ENCODE measurements at places on chromosomes 2 and 18.

DNA sequence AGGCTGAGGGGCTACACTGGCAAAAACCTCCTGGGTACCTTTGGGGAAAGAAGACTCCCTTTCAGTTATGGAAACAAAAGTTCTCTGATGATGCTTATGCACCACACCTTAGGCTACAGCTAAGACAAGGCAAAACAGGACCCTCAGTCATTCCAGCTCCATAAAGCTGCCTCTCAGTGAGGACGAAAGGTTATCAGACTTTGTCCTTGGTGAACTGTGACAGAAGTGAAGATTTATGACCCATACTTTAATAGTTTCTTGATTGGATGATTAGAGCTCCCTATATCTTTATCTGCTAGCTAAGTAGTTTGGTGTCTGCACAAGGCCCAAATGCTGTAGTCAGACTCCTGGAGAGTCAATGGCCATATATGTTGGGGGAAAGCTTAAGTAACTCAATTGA, 40.6 kb upstream of the SPRED2 start:
- no peak for DNase-seq

DNA sequence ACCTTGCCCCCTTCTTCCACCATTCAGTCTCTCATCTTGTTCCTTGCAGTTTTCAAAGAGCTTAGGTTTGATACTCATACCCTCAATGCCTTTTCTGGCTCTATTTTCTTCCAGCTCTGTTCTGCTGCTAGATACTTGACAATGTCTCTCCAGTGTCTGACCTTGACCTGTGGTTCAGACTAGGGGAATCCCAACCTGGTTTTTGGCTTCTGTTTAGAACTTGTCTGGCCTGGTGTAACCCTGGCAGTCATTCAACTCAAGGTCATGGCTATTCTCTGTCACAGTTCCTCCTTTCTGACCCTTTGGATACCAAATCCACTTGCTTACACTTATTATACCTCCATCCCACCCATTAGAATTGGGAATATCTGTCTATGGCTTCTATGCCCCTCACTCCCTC, 31.8 kb upstream of the IMP4 start:
- DNase-seq: no peak

- peak; percentile 41 for DNase-seq
Measured at GRCh38 chr18:677951-678381, 20.5 kb downstream of the TYMS start.

DNA sequence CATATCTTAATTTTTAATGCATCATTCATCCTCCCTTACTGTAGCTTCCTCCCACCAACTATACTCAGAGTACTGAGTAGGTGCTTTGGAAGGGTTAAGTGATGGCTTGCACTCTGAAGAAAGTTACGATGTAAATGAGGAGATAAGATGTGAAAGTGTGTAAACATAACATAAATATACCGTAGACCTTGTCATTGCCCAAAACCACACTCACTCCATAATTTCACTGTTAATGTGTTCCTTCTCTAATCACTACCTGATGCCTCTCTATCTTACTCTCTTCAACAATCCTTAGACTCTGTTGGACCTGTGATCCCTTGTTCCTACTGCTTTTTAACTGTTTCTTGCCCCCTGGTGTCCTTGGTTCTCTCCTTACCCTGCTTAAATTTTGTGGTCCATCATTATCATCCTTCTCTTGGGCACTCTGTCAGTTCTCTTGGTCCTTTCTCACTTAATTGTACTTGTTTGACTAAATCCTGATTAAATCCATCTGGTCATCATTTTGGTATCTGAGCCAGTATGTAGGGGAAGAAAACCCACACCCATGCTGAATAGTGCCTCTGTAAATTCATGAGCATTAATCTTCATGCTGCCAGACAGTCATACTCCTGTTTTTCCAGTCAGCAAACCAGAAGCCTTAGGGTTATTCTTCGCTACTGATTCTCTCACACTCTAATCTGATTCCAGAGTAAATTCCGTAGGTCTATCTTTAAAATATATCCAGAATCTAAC, 45.0 kb downstream of the PMS1 start:
- peak; percentile 69 for DNase-seq

DNA sequence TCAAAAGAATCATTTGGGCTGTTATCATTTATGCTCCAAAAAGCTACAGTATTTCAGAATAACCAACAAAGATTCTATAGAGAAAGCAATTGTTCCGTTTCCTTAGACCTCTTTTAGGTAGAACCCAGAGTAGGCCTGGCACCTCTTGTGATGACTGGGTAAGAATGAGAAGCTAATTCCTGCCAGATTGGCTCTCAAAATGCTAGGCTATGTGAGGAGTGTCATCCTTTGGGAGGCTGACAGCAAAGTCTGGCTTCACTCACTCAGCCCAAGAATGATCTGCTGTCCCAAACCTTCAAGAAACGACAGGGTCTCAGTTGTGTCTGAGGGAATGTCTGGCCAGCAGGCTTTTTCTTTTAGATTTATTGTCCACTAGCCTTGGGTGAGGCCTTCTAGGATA, 4.5 kb downstream of the CERS6 start:
- no peak for DNase-seq

GRCh38 chr2:122753336-122753735, 997.9 kb downstream of the TSN start:
- DNase-seq: no peak

DNA sequence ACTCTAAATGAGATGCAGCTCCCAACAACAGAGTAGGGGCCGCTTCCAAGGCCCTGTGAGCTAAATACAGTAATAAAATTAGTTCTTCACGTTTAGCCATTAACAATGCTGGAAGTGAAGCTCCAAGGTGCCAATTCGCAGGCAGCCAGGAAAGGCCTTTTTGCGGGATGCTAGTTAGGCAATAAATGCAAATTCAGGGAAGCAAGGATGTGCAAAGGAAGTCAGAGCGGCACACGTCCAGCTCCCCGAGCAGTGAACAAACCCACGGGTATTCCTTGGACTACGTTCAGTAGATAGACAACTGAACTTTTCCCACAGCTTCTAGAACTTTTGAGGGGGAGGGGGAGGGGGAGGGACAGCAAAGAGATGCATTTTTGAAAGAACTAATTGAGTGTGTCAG, 6.9 kb downstream of the ZNF516 start:
- peak; percentile 85 for DNase-seq

DNA sequence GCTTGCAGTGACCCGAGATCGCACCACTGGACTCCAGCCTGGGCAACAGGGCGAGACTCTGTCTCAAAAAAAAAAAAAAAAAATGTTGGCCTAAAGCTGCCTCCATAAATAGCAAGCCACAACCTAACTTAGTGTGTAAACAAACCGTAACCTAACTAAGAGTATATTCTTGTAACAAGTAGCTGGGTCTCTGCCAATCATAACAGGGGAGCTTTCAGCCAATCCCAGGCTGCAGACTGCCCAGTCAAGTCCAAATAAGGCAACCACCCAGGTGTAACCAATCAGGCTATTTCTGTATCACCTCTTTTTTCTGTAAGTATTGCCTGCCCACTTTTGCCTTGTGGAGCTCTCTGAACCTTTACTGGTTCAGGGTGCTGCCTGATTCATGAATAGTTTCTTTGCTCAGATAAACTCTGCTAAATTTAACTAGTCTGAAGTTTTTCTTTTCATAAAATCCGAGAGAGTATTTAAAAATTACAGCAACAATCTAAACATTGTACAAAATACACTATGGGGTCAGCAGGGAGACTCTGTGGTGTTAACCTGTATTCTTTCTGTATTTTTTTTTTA, 4.5 kb downstream of the PSTPIP2 start:
- peak; percentile 37 for DNase-seq

DNA sequence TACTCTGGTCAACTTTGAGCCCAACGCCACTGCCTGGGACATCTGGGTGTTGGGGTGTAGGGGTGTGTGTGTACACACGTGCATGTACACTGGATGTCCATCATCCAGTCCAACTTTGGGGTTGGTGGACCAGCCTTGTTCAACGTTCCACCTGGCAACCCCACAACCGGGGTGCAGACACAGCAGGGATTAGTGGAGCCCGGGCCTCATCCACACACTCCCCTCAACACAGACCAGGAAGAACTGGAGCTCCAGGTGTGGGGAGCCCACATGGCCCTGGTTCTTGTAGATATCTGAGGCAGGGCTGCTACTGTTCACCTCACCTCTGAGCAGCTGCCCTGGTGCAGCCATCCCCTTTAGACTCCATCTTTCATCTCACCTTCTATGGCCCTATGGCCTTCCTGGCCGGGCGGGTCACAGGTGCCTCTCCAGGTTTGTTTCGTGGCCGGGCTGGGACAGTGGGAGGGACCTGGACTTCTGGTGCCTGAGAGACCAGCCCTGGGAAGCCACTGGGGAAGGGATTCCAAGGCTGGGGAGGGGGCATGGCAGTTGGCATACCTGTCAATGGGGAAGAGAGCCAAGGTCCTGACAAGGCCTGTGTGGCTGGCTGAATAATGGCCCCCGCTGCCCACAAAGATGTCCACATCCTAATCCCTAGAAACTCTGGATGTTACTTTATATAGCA, 7.5 kb downstream of the NEU2 start:
- no peak for DNase-seq

- no peak for DNase-seq
Measured at GRCh38 chr2:238695538-238695937, 152.3 kb upstream of the TWIST2 start.

- DNase-seq: no peak
Measured at GRCh38 chr2:170227507-170227947, 49.6 kb downstream of the MYO3B start.

- no peak for DNase-seq
Measured at GRCh38 chr2:23346029-23346428, 39.0 kb upstream of the KLHL29 start.

DNA sequence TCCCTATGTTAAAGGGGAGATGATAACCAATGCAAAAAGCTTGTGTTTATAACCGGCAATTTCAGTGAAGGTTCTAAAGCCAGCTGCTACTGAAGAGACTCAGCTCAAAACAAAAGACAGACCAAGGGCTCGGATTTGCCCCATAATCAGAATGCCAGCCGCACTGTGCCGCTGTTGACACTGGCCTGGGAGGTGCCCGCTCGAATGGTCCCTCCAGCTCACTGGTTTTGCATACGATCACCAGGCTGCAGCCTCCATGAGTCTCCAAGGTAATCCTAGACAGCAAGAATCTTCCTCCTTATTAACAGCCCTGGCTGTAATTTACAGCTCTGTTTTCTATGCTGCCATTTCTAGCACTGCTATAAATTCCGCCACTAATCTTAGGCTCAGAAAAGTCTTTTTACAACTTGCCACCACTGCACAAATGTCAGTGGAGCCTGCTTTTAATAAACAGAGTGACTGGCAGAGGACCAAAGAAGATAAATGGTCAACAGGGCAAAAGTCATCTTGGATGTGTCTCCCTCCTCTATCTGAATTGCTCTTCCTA, 155.7 kb upstream of the SH3BP4 start:
- no peak for DNase-seq

GRCh38 chr2:171841996-171842395, 52.0 kb downstream of the SLC25A12 start:
- DNase-seq: no peak

DNA sequence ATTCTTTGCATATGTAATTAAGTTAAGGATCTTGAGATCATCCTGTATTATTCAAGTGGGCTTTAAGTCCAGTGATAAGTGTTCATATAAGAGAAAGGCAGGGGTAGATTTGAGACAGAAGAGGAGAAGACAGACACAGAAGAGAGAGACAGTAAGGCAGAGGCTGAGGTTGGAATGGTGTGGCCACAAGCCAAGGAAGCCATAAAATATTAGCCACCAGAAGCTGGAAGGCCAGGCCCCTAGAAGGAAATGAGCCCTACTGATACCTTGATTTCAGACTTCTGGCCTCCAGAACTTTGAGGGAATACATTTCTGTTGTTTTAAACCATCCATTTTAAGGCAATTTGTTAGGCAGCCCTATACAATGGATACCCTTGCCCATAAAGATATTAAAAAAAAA, 66.9 kb upstream of the DLX2 start:
- no peak for DNase-seq

- DNase-seq: peak; percentile 86
Measured at GRCh38 chr18:7870855-7871254, 303.7 kb downstream of the PTPRM start.

DNA sequence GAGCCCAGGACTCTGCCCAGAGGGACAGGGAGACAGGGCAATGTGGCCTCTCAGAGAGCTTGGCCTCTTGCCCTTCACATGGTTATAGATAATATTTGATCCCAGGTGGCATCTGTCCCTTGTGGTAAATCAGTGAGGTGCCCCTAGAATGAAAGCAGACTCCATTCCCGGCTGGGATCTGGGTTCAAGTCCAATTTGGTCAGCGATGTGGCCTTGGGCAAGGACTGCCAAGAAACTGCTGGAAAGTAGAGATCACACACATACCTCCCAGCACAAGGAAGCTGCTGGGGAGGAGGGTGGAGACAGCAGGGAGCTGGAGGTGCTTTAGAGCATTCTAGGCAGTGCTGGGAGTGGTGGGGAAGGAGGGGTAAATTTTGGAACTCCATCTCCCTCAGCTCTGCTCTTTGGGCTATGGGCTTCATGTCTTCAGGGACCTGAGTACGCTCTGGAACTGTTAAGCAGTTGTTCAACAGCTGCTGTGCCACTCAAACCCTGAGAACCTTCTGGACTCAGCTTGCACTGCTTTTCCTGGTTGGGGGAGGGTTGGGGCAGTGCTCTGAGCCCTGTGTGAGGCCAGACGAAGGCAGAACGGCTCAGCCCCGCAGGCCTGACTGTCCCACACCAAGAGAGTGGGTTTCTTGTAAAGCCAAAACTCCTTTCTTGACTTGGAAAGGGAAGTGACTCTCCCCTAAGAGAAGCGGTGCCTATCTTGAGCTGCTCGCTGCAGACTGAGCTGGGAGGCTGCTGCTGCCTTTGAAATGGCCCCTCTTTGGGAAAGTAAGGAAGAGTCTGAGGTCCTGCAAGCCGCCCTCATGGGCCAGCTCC, 23.0 kb downstream of the INPP5D start:
- no peak for DNase-seq

GRCh38 chr2:48694149-48694548, 61.4 kb downstream of the LHCGR start:
- no peak for DNase-seq

DNA sequence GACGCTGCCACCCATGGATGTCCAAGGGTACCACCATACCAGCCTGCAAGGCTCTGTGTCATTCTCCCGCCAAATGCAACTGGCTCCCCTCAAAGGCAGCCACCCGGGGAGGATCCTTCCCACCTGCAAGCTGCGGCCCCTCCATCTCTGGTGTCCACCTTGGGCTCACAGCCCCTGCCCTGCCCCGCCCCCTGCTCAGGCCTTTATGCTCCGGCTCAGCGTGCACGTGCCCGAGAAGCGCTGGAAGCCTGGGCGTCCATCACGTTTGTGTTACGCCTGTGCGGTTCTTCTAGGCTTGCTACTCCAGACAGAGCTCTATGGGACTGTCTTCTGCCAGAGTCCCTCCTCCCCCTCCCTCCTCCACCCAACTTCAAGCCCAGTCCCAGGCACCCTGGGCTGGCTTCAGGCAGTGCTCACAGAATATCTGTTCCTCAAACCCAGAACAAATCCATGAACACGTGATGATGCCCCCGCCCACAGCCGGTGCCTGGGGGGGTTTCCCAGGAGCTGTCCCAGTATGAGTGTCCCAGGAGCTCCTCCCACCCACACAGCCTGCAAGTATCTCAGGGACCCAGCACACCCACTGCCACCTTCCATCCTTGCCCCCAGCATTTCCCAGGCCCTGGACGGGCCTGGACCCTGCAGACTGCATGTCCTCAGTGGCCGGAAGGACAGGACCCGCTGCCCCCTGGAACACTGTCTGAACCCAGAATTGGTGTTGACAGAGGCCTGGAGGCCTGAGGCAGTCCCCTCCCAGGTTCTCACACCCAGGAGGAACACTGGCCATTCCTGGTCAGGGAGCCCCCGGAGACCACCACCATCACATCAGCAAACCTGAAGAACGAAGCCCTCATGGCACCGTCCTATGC, 30.3 kb downstream of the KIF1A start:
- no peak for DNase-seq

- DNase-seq: no peak
Measured at GRCh38 chr2:196711625-196712024, 72.1 kb downstream of the CCDC150 start.

- DNase-seq: no peak
Measured at GRCh38 chr18:4454537-4455112, 482 bp downstream of the DLGAP1 start.

Data from fibroblast of mammary gland (primary cell).